ENCODE measurements at places on chromosomes 5 and 9.

DNA sequence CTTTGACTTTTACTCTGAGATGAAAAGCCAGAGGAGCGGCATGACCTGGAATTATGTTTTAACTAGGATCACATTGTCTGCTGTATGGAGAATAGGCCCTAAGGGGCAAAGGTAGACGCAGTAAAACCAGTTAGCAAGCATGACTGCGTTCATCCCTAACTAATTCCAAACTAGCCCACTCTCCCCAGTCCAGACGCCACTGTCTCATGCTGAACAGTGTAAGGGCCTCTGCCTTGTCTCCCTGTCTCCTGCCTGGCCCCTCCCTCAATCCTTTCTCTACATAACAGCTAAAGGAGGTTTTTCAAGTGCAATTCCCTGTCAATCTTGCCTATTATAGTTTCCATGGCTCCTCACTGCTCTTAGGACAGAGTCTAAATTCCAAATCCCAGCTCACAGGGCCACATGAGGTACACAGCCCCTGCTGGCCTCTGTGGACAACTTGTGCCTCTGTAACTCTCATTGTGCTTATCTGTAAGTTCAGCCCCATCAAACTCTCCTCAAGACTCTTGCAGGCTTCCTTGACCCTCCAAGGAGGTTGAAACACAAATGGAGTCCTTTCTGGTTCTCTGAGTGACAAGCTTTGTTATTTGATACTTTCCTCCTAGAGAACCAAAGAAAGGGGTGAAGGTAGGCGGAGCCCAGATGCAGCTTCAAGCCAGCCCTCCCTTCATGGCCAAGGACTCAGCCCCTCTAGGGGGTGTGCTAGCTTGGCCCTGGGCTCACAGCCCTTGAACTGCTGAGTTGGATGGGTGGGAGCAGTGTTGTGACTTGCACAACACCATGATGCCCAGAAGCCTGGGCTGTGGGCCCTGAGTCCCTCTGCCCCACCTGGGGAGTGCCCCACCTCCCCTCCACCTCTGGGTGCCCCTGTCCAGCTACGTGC, 16.0 kb upstream of the SLC22A4 start:
- peak; percentile 15 for DNase-seq

GRCh38 chr9:83972286-83972685, 7.7 kb downstream of the HNRNPK start:
- DNase-seq: no peak

DNA sequence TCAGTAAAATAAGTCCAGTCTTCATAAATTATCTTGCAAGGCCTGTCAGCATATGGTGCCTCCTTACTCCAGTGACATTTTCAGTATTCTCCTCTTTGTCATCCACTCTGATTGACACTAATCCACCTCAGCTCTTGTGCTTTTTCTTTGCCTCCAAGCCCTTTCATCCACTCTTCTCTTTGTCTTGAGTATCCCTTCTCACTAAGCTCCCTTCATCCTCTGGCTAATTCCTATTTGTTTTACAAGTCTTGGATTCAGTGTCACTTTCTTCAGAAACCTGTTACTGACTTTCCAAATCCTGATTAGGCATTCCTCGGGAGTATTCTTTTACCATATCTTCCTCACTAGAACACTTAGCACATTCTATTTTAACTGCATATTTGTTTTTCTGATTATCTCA, 100.6 kb upstream of the VCAN start:
- no peak for DNase-seq

GRCh38 chr5:174775081-174775480, 50.7 kb downstream of the MSX2 start:
- no peak for DNase-seq

GRCh38 chr5:36502608-36503007, 103.8 kb upstream of the SLC1A3 start:
- DNase-seq: no peak

GRCh38 chr9:21056931-21057330, 20.8 kb downstream of the IFNB1 start:
- DNase-seq: no peak

DNA sequence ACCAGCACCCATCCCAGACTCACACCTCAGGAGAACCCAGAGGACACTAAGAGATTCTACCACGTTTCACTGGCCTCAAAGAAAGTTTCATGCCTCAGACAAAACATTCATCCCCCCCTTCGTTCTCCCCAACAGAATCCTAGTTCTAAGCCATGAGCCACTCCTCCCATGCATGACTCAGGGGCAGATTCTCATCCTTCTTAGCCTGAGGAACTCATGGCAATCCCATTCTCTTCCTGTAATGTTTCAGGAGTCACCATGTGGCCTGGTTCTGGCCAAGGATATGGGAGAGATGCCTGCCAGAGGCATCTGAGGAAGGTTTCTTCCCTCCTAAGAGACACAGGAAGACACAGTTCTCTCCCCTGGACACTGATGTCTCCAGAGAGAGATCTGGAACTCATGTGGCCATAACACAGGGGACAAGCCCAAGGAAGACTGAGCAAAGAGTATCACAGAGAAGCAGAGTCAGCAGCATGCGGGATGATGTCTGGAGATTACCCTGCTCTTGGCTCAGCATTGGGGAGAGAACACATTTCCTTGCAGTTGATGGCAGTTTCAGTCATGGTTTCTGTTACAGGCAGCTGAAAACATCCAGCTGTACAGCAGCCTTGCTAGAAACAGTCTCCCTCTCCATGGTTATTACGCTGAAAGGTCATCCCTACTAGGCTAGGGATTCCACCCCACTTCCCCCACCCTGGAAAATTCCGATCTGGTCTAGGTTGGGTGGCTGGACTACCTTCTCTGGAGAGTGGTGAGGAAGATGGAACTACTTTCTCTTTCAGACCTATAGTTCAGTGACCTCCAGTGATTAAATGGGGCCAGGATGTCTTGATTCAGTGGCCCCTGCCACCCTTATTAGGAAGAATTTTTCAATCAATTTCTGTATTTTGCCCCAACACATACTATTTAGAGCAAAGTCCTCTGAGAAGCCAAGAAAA, 115.4 kb downstream of the ZNF608 start:
- no peak for DNase-seq

DNA sequence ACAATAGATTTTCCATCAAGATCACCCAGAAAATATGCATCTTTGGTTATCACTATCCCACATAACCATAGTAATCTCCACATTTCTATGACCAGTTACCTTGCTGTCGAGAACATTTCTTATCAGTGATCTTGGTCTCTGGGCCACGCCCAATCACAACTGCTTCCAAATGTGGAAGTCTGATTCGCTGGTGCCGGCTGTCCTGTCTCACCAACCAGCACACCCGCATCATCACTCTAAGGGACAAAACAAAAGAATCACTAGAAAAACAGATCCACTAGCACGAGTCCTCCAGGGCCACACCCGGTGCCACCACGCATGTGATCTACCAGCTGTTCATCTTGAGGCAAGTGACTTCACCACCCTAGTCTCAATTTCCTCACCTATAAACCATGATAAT, 11.8 kb downstream of the APTX start:
- no peak for DNase-seq

- DNase-seq: no peak
Measured at GRCh38 chr9:100317706-100318105, 35.0 kb downstream of the TEX10 start.

DNA sequence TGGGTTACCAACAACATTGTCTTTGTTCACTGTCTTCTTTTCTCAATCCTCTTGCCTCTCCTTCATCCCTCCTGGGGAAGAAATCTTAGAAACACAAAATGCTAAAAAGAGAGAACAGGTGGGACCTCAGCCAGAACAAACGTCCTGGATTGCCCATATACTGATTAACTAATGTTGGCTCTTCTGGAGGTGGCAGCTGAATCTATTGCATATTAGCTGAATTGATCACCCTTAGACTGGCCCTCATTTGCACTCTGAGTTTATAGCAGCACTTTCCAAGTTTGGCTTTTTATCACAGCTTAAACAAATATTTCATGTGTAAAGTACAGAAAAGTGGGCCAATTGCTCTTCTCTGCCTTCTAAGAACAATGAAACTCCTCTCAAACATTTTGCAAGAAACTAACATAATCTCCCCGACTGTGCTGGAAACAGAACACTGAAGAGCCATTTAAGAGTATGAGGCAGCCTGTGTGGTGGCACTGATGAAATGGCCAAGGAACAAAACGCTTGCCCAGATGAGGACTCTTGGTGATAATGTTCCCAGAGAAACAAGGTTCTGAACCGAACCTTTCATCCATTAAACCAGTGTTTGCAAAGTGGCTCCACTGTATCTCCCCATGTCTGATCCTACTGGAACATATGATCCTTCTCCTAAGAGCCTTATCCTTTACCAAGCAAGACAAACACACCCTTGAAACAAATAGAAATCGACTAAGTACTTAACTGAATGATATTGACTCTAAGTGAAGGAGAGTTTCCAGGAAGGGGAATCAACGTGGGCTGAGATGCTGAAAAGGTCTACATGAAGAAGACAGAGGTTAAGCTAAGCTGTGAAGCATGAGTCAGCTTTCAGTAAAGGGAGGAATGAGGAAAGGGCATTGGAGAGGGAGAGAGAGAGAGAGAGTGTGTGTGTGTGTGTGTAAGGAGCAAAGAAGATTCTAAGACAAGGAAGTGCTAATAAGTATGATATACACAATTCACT, 83.2 kb upstream of the LIFR start:
- DNase-seq: no peak

DNA sequence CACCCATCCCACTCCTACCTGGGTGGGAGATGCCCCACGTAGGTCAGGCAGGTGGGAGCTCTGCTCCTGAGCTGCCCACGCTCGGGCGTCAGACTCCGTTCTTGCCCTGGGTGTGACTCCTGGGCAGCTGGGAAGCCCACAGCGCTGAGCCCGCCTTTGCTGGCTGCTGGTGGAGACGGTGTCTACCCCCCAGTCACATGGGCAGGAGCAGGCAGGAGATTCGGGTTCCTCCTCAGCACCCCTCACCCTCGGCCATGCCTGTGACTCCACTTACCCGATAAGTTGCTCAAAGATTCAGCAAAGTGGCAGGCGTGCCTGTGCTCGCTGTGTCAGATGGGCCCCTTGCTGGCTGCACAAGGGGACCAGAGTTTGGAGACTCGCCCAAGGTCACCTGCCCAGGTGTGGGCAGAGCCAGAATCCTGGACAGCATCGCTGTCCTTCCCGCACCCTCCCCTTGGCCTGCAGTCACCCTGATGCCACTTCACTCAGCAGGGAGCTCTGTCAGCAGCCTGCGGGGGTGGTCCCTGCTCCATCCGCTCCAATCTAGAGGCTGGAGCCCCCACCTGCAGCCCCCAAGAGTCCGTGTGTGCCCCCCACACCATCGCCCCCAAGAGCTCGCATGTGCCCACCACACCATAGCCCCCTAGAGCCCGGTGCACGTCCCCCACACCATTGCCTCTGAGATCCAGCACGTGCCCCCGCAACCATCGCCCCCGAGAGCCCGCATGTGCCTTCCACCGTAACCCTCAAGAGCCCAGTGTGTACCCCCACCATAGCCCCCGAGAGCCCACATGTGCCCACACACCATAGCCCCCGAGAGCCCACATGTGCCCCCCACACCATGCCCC, 4.2 kb downstream of the LCN1 start:
- no peak for DNase-seq

DNA sequence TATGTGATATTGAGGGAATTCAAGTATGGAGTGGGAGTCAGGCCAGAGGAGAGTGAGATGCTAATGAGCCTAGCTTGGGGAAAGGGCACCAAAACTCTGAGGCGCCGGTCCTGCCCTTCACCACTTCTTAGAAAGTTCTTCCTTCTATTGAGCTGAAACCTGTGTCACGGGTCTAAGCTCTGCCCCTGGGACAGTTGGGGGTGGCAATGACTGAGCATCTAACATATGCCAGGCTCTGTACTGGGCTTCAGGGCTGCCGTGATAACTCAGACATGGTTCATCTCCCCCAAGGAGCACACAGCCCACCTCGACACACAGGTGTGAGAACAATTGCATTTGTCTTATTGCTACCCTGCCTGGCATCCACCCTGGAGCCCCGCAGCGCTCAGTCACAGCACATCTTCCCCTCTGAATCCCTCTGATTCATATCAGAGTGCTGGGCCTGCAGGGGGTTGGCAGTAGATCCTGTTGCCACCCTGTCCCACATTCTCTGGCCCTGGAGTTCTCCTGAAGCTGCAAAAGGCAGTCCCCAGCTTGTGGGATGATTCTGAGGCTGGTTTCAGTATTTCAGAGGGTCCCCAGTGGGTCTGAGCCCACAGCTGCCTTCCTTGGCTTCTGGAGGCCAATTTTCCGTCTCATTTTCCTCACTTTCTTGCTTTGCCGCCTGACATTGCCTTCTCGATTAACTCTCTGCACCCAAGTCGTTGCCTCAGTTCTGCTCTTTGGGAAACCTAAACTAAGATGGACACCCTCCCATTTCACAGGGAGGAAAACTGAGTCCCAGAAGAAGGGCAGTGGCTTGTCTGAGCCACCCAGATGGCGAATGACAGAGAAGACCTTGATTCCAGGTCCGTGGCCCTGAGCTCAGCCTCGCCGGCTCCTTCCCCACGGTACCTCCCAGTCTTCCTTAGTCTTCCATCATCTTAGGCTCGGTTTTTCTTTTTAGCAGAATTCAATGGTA, 42.5 kb downstream of the ALG2 start:
- DNase-seq: no peak

GRCh38 chr9:122314165-122314564, 49.5 kb downstream of the MRRF start:
- DNase-seq: no peak

DNA sequence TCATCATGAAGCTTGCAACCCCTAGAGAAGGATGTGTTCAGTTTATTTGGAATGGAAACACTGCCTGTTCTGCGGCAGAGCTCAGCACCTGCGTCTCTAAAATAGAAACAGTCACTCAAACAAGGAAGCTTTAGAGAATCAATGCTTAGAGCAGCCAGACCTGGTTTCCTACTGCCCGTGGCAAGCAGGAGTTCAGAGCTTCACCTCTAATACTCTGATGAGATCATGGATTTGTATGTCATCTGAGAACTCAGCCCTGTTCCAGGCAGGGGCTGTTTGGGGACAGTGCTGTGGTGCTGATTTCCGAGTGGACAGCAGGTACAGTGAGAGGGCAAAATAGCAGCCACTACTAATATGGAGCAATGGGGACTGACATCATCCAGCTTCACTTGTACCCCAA, 236.0 kb upstream of the IRX1 start:
- DNase-seq: no peak

DNA sequence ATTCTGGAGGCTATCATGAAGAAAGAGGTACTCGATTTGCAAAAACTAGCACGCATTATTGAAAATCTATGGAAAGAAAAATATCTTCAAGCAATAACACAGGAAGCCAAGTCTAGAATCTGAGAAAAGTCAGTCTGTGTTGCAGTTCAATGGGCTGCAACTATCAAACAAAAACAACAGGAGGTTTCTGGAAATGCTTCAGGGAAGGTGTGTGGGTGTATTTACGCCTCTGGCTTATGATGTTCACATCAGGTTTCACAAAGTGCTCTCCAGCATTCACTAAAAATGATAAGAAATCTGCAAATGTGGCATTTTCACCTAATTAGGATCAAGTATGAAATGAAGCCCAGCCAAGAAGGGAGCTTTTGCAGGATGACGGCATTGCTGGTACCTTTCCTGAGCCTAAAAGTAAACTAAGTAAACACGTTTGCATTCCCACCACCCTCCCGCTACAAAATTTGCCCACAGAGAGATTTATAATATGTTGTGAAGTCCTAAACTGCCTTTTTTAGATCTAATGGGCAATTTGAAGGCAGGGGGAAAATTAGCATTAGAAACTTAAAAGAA, 146.4 kb downstream of the GABRB2 start:
- DNase-seq: no peak

- DNase-seq: no peak
Measured at GRCh38 chr5:561408-561807, 37.2 kb upstream of the SLC9A3 start.

GRCh38 chr9:129414993-129415941, 205.6 kb downstream of the C9orf50 start:
- no peak for DNase-seq
